SJCRH30 (cell line): ENCODE measurements at places on chromosomes 1 and 21. TPM values are rescaled to one million over a fixed set of nuclear protein-coding genes. Genes with fewer than 3 reads are reported as not detected.

The UBL4B gene
- total RNA-seq, result not detected in 2 replicates

The LCE1B gene
- total RNA-seq, result not detected in 2 replicates

The BEST4 gene
- total RNA-seq, result not detected in 2 replicates

The ACTN2 gene
- total RNA-seq, result 2.0 and 3.0 TPM in 2 replicates

The GJA5 gene
- total RNA-seq, result not detected in 2 replicates

The SAMD11 gene
- 39.0 and 39.2 TPM in 2 replicates for total RNA-seq

The ATP13A2 gene
- 77.9 and 83.3 TPM in 2 replicates for total RNA-seq

The ADCY10 gene
- total RNA-seq, result 0.13 and 0.38 TPM in 2 replicates

The MROH7 gene
- total RNA-seq, result not detected in 2 replicates

The CXADR gene
- 1.7 and 2.1 TPM in 2 replicates for total RNA-seq

The LAD1 gene
- 1.1 and 2.9 TPM in 2 replicates for total RNA-seq

The ADGRL2 gene
- total RNA-seq, result 90.3 and 98.0 TPM in 2 replicates

The LHX8 gene
- not detected in 2 replicates for total RNA-seq

The NR5A2 gene
- 0.84 and 1.0 TPM in 2 replicates for total RNA-seq

The KRTAP20-3 gene
- total RNA-seq, result not detected in 2 replicates

The PRDX1 gene
- total RNA-seq, result 821 and 837 TPM in 2 replicates

DNA sequence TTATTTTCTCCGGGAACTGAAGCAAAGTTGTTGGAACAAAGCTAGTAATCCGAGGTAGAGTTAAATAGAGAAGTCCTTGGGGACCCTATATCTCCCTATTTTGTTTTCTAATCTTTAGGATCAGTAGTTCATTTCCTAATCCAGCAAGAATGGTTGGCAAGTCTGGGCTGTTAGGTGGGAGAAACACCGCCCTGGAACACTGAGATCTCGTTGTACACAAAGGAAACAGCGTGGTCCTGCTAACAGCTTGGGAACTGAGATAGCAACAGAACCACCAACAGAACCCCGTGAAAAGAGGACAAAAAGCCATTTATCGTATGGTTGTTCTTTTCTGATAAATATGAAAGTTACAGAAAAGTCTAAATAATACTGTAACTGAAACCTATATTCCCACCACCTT is 121.9 kb upstream of the CDC42BPA start:
- DNase-seq, result no peak

- no peak for DNase-seq
These were observed 2084.5 kb downstream of the MRPL39 start for GRCh38 chr21:23522751-23523150.

- DNase-seq, result no peak
These were observed 16.6 kb downstream of the AK4 start for GRCh38 chr1:65164633-65165032.

- no peak for DNase-seq
These were observed 192.3 kb downstream of the SLC45A1 start for GRCh38 chr1:8510041-8510823.

GRCh38 chr1:172163498-172164215 is 256.8 kb upstream of the C1orf105 start:
- DNase-seq, result no peak

DNA sequence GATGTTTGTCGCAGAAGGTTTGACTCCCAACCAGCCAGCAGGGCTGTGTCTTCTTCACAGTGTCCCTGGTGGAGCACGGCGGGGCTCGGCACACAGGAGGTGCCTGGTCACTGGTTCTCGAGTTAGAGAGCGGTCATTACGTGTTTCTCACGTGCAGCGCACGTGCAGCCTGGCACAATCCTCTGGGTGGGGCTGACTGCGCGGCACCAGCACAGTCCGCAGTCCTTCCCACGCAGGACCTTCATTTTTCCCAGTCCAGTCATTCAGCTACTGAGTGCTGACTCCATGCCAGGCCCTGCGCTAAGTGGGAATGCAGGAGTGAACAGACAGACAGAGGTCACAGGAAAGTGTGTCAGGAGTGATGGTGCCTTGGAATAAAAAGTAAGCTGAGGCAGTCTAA is 46.2 kb upstream of the GPR153 start:
- DNase-seq, result no peak

DNA sequence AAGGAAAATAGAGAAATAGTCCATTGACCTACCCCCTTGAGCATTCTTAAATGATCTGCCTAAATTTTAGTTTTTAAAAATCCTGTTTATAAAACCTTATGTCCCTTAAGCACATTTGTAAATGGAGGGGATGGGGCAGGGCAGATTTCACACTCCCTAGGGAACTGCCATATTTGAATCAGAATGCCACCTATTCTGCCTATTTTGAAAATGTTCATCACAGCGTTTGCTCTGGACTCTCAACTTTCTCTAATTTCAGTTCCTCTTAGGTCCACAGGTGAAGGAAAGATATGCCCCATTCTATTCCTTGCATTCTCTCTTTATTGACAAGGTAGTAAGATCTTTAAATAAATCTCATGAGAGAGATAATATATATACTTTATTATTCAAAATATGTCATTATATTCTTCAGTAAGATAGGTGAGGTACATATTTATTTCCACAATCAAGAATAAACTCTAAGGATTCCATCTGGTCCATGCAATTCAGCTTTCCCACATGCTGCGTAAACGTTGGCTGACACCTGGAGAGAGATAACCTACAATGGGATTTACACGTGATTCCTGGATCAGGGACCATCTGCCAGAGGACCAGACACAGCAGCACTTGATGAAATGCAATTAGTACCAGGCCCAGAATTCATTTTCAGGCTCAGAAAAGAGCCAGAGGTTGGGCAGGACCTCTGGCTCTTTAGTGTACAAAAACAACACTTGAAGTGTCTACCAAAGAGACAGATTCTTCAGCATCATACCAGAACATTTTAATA is 1.2 kb upstream of the LPGAT1 start:
- no peak for DNase-seq

DNA sequence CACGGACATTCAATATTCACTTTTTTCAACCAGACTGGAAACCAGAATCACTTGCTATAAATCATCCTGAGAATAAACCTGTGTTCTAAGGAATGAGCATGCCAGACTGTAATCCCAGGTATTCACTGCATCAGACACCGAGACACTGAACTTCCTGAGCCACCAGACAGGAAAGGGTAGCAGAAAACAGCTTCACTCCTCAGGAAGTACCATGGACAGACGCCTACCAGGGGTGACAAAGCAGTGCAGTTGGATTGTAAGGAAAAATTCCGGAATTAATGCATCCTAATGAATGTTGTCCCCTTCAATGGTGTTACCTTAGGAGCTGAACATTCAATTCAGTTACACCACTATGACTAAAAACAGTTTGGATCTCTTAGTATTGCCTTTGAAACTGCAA is 156.1 kb downstream of the PIGK start:
- DNase-seq, result no peak

- DNase-seq, result no peak
These were observed 55.8 kb downstream of the YARS1 start for GRCh38 chr1:32761253-32761877.

- DNase-seq, result no peak
These were observed 5.2 kb downstream of the SIPA1L2 start for GRCh38 chr1:232624546-232625281.

GRCh38 chr1:96388421-96389310 is 332.9 kb upstream of the PTBP2 start:
- no peak for DNase-seq

GRCh38 chr1:8520483-8520966 is 202.6 kb downstream of the SLC45A1 start:
- DNase-seq, result peak; percentile 86

DNA sequence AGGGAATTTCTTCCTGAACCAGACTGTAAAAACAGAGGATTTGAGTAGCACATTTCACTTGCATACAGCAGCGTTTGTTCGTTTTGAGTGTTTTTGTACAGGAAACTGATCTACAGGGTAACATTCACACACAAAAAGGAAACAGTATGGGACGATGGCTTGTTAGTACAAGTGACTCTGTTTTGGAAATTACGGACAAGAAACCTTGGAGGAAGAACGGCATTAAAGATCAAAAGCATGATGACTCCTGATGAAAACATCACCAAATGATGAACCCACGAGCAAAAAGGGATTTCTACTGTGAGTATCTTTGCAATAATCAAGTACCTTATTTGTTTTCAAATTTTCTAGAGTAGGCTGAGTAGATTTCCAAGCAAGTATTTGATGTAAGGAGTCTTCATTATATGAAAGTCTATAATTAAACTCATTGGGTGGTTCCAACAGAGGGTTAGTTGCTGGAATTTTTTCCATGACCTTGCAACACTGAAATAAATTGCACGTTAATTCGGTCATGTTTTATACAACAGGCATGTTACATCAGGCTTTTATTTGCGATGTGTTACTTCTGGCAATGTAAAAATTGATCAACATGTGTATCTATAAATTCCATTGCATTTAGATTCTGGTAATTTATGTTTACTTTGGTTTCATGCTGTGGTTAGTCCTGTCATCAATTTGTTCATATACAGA is 76.7 kb upstream of the KCNK2 start:
- DNase-seq, result no peak

- DNase-seq, result no peak
These were observed 126.2 kb downstream of the KAZN start for GRCh38 chr1:14724678-14725077.

DNA sequence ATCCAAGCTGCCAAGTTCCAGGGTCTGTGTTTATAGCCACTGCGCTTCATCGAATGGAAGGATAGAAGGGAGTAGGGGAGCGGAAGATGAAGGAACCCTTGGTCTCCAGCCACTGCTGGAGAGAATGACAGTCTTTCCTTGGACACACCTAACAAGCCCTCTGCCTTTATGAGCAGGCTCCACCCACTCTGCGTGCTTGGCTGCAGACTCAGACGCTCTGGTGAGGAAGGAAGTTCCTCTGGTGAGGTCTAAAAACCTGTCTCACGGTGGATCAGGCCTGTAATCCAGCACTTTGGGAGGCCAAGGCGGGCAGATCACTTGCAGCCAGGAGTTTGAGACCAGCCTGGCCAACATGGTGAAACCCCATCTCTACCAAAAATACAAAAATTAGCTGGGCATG is 55.4 kb downstream of the MATN1 start:
- DNase-seq, result no peak

- peak; percentile 17 for DNase-seq
These were observed 16.7 kb upstream of the TUT4 start for GRCh38 chr1:52569449-52570210.

GRCh38 chr1:97721221-97721620 is 199.6 kb downstream of the DPYD start:
- no peak for DNase-seq

GRCh38 chr1:39680751-39681150 is 8.8 kb upstream of the NT5C1A start:
- DNase-seq, result no peak

DNA sequence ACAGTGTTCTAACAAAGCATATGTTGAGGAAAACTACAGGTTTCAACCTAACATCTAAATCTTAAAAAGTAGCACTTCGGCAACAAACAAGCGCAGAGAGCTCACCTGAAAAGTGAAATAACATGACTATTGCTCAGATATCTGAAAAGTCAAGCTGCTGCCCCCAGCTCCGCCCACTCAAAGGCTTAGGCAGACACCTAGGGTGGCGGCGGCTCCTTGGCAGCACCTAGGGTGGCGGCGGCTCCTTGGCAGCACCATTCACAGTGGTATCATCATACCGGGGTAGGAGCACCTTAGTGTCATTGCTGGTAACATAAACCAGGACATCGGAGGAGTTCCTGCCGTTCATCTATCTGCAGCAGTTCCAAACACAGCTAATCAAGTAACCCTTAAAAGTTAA is 4.2 kb upstream of the S100A12 start:
- no peak for DNase-seq

DNA sequence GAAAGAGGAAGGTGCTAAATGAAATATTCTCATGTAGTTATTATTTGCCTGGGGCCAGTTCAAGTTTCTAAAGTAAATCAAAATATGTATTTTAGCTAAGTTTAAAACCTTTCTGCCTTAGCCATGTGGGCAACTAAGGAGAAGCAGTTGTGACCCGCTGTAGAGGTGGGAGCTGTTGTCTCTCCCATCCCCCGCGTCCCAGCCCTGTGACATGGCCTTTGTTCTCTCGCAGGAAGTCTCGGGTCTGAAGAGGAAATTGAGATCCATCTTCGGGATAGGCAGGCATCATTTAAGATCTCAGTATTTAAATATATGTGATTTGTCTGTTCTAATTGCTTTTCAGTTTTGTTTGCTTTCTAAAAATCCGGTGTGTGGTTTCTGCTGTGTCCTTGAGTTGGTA is 121.5 kb downstream of the CAMTA1 start:
- no peak for DNase-seq

- DNase-seq, result no peak
These were observed 55.2 kb downstream of the SASS6 start for GRCh38 chr1:100077531-100077930.

DNA sequence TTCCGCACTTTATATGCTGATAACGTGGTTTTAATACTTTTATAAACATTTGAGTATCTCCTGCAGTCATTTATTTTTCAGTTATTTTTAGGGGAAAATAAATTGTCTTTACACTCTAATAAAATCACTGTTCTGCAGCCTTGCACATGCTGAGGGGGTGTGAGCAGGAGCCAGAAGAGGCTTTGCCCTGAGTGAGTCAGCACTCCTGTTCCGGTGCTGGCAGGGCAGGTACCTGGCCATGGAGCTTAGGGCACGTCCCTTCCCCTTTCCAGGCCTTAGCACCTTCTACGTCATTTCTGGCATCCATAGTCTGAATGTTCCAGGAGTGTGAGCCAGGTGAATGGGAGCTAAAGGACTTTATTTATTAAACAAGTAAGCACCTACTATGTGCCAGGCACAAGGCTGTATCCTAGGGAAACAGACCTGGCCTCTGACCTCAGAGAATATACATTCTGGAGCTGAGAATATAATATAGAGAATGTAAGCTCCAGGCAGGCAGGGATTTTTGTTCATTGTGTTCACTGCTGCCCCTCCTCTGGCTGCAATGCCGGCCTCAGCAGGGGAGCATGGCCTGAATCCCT is 402.9 kb downstream of the PTPRU start:
- no peak for DNase-seq

DNA sequence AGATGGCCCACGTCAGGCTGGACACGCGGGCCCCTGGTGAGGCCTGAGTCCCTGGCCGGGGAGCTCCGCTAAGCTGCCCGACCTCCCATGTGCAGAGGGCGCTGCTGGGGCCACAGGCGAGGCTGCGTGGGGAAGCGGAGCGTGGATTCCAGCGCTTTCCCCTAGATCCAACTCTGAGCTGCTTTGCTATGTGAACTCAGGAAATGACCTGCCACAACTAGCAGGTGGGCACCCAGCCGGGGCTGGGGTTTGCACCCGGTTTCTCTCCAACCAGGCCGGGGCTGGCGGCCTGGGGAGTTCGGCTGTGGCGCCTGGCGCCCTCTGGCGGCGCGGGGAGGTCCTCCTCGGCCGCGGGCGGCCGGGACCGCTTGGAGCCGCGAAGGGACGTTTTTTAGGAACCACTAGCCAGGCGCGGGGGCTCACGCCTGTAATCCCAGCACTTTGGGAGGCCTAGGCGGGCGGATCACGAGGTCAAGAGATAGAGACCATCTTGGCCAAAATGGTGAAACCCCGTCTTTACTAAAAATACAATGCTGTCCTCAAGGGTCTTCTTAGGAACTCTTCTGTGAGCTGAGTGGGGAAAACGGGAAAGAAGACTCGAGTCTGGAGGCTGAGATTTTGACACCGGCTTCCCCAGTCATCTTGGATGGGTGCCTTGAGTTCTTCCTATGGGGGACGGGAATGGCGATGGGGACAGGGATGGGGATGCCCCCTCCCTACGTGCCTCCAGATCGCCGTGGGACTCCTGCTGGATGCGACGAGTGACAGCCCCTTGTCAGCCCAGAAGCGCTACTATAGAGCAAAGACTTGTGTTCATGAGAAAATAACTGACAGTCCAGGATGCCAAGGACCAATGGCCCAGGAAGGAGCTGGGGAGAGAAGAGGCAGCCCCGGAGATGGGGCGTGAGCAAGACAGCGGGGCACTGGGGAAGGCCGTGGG is 12.6 kb downstream of the PYCR2 start:
- no peak for DNase-seq

GRCh38 chr1:39205781-39206464 is 1.4 kb downstream of the MACF1 start:
- DNase-seq, result no peak
